ENCODE measurements at places on chromosomes 7 and 10.
A peak's percentile ranks its signal among the peaks of the same experiment; 100 is the strongest.

GRCh38 chr10:131745591-131745990 lies 155.2 kb upstream of the PPP2R2D start:
- DNase-seq, result no peak

- DNase-seq, result no peak
Measured at GRCh38 chr10:62733654-62734293, 70.7 kb upstream of the ADO start.

DNA sequence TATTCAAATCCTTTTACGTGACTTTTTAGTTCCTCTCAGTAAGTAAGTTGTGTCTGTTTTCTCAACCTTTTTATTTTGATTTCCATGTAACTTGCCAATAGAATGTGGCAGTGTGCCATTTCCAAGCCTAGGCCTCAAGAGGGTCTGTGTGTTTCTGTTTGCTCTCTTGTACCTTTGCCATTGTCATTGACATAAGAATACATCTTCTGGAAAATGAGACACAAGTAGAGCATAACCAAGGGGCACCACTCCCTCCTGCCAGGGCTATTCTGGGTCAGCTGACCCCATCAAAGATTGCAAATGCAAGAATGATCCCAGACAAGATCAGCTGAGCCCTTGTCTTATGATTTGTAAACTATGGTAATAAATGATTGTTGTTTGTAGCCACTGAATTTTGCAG lies 524.0 kb downstream of the IPMK start:
- no peak for DNase-seq

- DNase-seq, result no peak
Measured at GRCh38 chr7:17030559-17030958, 148.8 kb upstream of the AGR3 start.

GRCh38 chr10:33234831-33235237 lies 99.6 kb downstream of the NRP1 start:
- DNase-seq, result no peak

DNA sequence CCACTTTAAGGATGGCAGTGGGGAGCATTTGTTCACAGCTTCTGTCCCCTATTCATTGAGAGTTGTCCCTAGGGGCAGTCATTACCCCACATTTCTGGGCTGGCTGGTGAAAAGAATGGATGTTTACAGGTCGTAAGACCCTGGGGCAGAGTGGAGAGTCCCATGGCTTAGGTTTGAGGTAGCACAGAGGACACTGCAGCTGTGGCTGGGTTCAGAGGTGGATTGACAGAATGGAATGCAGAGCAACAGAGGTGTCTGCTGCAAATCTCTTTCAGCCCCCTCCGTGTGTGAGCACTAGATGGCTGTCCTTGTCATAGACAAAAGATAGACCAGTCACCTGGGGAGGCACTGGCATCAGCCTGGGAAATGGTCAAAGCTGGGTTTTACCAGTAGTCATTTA lies 141.9 kb downstream of the CACNB2 start:
- no peak for DNase-seq

GRCh38 chr10:93580828-93581227 lies 14.4 kb downstream of the FFAR4 start:
- DNase-seq, result no peak

- DNase-seq, result peak; percentile 56
Measured at GRCh38 chr7:155458878-155459699, 1.2 kb downstream of the EN2 start.

GRCh38 chr10:44382131-44382858 lies 2.6 kb downstream of the CXCL12 start:
- no peak for DNase-seq

GRCh38 chr10:929960-930624 lies 1.4 kb downstream of the LARP4B start:
- DNase-seq, result peak; percentile 55

- DNase-seq, result no peak
Measured at GRCh38 chr7:11795231-11795630, 36.8 kb downstream of the THSD7A start.

- DNase-seq, result peak; percentile 24
Measured at GRCh38 chr7:44213206-44213876, 12.6 kb downstream of the YKT6 start.

DNA sequence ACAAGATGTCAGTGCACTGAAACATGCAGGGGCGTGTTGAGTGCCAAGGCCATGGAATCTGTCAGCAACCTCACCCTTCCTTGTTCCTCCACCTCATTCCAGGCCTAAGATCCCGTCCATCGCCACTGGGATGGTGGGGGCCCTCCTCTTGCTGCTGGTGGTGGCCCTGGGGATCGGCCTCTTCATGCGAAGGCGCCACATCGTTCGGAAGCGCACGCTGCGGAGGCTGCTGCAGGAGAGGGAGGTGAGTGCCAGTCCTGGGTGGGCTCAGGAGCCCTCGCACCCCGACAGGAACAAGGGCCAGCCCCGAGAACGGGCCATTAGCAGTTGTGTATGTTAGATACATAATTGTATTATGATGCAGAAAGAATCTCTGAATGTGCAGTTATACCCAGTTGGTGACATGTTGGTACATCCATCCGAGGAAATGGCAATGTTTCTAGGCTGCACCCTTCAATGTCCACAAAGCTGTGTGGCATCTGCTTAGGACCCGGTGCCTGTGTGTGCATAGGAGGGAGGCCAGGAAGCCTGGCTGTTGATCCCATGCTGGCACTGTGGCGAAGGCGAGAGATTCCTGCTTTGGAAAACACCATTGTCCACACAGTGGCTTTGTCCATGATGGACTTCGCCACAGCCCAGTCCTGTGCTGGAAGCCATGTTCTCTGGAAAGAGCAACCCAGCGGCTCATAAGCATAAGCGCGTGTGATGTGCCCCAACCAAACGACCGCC lies 154.2 kb downstream of the EGFR start:
- no peak for DNase-seq

DNA sequence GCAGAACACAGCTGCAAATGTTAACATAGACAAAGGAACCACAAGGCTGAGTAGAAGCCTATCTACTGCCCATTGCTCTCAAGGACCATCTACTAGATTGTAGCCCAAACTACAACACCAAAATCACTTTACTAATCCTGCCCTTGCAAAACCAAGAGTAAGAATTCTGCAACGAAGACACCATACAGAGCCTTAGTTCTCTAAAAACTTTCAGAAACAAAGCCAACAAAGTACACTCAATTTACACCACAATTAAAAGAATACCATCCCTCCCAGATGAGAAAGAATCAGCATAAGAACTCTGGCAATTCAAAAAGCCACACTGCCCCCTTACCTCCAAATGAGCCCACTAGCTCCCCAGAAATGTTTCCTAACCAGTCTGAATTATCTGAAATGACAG lies 294.3 kb downstream of the CTNNA3 start:
- DNase-seq, result no peak

DNA sequence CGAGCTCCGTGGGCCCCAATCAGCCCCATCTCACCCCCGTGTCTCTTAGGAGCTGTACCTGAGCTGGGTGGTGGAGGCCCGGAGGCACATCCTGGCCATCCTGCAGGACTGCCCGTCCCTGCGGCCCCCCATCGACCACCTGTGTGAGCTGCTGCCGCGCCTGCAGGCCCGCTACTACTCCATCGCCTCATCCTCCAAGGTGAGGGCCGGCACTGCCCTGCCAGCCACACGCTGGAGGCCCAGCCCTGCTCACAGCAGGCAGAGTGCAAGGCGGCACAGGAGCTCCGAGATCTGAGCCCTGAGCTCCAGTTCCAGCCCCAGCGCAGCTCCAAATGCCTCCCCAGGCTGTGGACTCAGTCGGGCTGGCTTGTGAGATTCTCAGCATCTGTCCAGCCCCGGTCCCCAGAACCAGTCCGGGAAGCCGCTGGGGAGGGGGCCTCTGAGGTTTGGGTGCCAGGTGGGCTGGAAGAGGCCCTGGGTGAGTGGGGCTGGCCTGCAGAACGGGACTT lies 9.3 kb downstream of the TMEM120A start:
- no peak for DNase-seq

- no peak for DNase-seq
Measured at GRCh38 chr7:33986951-33987947, 81.9 kb downstream of the BMPER start.

DNA sequence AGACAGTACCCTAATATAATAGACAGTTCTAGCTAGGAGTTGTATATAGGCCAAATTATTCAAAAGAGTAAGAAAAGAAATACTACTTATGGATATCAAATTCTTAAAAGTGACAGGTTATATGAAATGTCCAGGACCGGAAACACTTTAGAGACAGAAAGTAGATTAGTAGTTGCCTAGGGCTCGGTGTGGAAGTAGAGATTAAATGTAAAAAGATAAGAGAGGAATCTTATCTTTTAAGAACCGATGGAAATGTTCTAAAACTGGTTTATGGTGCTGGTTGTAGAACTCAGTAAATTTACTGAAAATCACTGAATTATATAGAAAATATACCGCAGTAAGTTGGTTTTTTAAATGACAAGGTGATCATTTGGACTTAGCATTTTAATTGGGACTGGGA lies 147.5 kb upstream of the ASAH2 start:
- DNase-seq, result no peak

GRCh38 chr10:102620591-102621442 lies 23.5 kb upstream of the TRIM8 start:
- DNase-seq, result no peak

DNA sequence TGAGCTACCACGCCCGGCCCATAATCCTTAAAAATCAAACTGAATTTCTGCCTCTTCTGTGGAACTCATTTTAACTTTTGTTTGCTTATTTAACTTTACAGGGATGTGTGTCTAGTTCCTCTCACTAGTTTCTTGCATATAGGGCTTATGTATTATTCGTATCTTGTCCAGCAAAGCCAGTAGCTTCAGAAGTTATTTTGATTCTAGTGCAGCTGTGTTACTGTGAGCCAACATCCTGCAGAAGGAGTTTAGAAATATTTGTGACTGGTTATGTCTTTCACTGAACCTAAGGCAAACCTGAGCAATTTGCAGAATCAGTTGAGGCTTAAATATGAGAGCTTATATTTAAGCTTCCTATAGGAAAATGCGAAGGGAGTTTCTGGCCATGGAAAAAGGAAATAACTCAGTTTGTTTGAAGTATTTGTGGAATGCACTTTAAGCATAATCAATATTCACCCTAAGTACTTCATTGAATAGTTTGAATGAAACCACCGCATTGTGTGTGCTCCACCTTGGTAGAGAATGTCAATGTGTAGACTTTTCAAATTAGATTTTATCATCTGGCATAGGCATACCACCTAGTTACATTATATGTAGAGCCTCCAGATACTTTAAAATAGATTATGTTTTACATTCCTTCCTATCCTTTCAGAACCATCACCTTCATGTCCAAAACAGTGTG lies 90.8 kb downstream of the MCU start:
- DNase-seq, result no peak

DNA sequence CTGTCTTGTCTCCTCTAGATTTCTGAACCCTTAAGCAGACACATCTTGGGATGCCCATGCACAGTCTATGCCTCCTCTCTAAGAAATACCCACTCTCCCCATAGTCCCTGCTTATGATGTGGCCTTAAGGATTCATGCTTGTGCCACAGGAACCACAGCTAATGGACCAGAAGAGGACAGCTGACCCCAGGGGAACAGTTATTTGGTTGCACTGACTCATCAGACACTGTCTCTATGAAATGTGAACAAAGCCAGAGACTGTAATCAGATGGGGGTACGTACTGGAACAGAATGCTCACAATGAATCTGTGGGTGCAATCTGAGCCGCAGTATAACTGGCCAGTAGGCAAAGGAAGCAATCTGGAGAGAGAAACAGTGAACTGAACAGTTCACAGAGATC lies 121.9 kb downstream of the USP6NL start:
- no peak for DNase-seq

DNA sequence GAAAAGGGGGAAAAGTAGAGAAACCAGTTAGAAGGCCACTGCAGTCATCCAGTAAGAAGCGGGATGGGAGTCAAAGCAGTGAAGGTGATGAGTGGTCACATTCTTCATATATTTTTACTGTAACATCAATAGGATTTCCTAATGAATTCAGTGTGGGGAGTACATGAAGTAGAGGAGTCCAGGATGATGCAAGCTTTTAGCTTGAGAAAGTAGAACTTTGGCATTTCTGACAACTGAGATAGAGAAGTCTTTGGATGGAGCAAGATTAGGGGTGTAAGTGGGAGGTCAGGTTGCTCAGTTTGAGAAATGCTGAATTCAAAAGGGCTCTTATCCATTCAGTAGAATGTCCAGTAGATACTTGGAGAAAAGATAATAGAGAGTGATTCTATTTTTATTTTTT lies 264.1 kb upstream of the DGKB start:
- DNase-seq, result no peak

DNA sequence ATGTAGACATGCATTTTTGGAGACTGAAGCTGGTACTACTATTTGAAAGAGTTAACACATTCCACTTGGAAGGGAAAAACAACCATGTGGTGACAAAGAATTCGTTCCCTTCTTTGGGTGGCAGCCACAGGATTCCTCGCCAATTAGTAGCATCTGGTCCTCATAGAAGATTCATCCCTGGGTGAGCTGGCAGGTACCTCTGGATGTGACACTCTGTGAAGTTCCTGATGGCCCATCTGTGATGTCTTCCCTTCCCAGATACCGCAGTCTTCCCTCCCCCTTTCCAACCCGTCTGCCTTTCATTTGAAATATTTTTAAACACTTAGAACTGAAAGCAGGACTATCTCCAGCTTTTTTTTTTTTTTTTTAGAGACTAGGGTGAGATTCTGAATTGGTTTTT lies 569.5 kb downstream of the TYW1 start:
- no peak for DNase-seq

- no peak for DNase-seq
Measured at GRCh38 chr7:91912494-91912893, 28.2 kb upstream of the AKAP9 start.

DNA sequence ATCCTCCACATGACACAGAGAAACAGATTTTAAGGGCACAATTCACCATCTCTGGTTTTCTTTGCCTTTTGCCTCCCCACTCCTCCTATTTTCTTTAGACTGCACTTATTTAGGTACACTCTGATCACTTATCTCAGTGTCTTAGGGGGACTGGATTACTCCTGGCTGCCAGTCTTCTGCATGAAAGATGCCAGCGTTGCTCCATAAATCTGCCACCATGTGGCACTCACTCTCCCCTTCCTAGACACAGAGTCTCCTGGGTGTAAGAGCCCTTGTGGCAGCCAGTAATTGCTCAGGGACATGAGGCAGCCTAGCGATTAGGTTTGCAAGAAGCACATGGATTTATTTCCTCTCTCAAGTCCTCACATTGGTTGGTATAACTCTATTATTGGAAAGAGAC lies 34.5 kb upstream of the RBM20 start:
- no peak for DNase-seq

DNA sequence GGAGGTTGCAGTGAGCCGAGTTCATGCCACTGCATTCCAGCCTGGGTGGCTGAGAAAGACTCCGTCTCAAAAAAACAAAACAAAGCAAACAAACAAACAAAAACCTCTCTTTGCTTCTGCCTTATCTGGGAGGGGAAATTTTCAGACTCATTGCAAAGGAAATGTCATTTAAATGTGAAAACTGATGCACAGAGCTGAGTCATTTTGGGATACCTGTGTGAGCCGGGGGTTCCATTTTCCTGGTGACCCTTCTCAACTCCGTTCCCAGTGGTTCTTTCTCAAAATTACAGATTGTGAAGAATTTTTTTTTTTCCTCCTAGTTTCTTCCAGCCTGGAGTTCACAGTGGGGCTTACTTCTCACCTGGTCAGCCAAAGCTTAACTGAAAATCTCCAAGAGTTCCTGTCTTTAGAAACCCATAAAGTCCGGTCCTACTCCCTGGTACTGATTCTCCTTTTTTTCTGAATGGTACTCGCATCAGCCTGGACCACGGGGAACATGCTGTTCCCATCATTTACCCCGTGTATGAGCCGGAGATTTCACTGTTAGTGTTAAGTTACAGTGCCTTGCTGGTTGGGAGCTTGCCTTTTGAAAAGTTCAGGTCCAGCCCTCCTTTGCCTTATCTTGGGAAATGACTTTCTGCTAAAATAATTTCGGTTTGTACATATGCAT lies 56.9 kb downstream of the RBM20 start:
- DNase-seq, result no peak

GRCh38 chr7:23380961-23381360 lies 81.8 kb downstream of the MALSU1 start:
- DNase-seq, result no peak

Data from GM13977 (cell line).